ENCODE measurements at places on chromosomes 3 and 15.
A peak's percentile ranks its signal among the peaks of the same experiment; 100 is the strongest.

- no peak for DNase-seq
Observed at GRCh38 chr15:65275728-65276126, 11.0 kb downstream of the PARP16 start.

GRCh38 chr15:88655800-88656488 lies 17.1 kb downstream of the ISG20 start:
- DNase-seq, result no peak

GRCh38 chr3:101077361-101078011 lies 84.3 kb upstream of the ABI3BP start:
- DNase-seq, result no peak

- no peak for DNase-seq
Observed at GRCh38 chr3:179336345-179336929, 11.1 kb upstream of the MFN1 start.

DNA sequence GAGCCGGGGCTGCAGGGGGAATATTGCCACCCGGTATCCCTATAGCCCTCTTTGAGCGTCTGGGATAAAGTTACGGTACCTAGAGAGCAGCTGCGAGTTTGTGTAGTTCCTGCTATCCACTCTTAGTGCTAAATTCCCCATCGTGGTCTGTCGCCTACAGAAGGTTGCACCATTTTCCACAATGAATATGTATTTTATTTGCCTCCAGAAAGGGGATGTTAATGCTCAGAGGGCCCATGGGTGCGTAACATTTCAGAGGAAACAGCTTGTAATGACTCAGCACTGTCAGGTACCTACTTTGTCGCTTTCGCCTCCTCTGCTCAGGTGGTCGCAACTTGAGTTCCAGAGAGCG lies 1.1 kb downstream of the SLCO3A1 start:
- no peak for DNase-seq

DNA sequence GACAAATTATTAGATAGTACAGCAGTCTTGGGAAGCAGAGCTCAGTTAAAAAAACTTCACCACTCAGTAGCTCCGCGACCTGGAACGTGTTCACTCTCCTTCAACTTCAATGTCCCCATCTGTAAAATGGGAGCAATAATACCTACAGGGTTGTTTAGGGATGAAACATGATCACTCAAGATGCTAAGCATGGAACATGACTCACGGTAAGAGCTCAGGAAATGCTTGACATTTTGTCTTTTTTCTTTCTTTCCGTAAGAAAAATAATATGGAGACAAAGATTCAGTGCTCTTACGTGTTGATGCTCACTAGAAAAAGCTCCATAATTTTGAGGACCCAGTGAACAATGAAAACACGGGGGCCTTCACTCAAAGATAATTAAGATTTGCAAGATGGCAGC lies 606.7 kb upstream of the MDFIC2 start:
- DNase-seq, result no peak

DNA sequence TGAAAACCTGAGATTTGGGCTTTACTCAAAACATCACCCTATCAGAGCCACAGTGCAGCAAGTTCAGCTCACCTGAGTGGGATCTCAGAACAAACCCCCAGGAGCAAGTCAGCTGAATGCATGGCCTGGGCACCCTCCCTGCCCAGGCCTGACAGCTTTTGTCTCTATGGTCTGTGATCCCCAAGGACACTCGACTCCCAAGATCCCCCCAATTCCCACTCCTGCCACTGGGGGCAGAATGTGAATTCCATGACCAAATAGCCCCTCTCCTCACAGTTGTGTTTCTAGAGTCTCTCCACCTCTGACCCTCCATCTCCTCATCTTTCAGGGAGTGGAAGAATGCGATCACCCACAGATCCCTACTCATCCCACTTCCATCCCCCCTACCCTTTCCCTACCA lies 58.9 kb downstream of the ZNF445 start:
- DNase-seq, result peak; percentile 78

- DNase-seq, result no peak
Observed at GRCh38 chr3:16437640-16438039, 75.9 kb downstream of the RFTN1 start.

- DNase-seq, result no peak
Observed at GRCh38 chr3:123758081-123758564, 126.0 kb downstream of the MYLK start.

- DNase-seq, result no peak
Observed at GRCh38 chr15:69311319-69311721, 12.6 kb downstream of the PAQR5 start.

All from iPS-NIHi11 (cell line).